ENCODE measurements at places on chromosomes 7 and 10.
A peak's percentile ranks its signal among the peaks of the same experiment; 100 is the strongest.

DNA sequence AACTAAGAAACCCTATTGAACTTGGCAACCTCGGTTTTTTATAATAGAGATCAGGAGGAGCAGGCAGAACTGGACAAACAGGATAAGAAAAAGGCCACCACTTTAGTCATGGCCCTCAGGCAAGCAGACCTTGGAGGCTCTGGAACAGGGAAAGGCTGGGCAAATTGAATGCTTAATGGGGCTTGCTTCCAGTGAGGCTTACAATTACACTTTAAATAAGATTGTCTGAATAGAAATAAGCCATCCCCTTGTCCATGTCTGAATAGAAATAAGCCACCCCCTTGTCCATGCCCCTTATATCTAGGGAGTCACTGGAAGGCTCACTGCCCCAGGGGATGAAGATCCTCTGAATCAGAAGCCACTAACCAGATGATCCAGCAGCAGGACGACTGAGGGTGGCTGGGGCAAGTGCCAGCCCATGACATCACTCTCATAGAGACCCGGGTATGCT, 40.6 kb downstream of the AKR1B15 start:
- no peak for DNase-seq

DNA sequence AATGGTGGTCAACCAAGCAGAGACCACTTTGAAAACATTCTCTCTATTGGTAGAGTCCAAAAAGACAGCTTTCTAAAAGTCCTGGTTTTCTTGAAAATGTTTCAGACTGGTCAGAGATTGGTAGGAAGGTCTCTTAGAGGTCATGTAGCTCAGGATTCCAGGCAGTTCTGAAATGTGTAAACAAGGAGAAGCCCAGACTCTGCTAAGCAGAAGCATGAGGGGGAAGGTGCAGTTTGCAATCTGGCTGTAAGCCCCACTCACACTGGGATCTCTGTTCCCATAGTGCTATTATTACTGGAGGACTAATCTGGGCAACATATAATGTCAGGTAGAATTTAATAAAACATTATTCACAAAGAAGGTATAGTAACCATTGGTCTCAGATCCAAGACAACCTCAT, 101.1 kb downstream of the MAGI2 start:
- DNase-seq: no peak

- no peak for DNase-seq
Observed at GRCh38 chr7:130107949-130108674, 37.8 kb downstream of the KLHDC10 start.

GRCh38 chr7:132683896-132684690, 107.8 kb upstream of the PLXNA4 start:
- no peak for DNase-seq

GRCh38 chr7:111568419-111568818, 6.1 kb upstream of the IMMP2L start:
- DNase-seq: no peak

GRCh38 chr7:128030654-128031611, at the start of gene LRRC4:
Gene LRRC4, minus strand, starts transcription at chr7:128031437. Its CDS starts 797 bp downstream, at chr7:128030640.
- DNase-seq: peak; percentile 56

Data from glutamatergic neuron (in vitro differentiated cells).